Smooth muscle cell of trachea (primary cell): ENCODE measurements at places on chromosomes 5 and 9. TPM values are rescaled to one million over a fixed set of nuclear protein-coding genes. Genes with fewer than 3 reads are reported as not detected.

The SKIC3 gene
- 130 and 190 TPM in 2 replicates for total RNA-seq

The MTAP gene
- 30.5 and 33.7 TPM in 2 replicates for total RNA-seq

The HMCN2 gene
- under 0.01 and 0.17 TPM in 2 replicates for total RNA-seq

The GADD45G gene
- total RNA-seq: 3.1 TPM in 1 of 2 replicates, not detected in the other

The SHOC1 gene
- under 0.01 and 0.17 TPM in 2 replicates for total RNA-seq

The CDC20B gene
- under 0.01 TPM in 1 of 2 replicates, not detected in the other for total RNA-seq

The IL5 gene
- total RNA-seq: not detected in 2 replicates

The UGT3A1 gene
- not detected in 2 replicates for total RNA-seq

The SMIM23 gene
- not detected in 2 replicates for total RNA-seq

The GNPDA1 gene
- 81.4 and 172 TPM in 2 replicates for total RNA-seq

The MARCOL gene
- total RNA-seq: not detected in 2 replicates

The FSTL4 gene
- 0.17 TPM in 1 of 2 replicates, not detected in the other for total RNA-seq

The CER1 gene
- total RNA-seq: not detected in 2 replicates

The DMAC1 gene
- 7.9 and 9.2 TPM in 2 replicates for total RNA-seq

The DAPK1 gene
- 2.9 and 10.3 TPM in 2 replicates for total RNA-seq

The DOCK2 gene
- 3.1 and 12.2 TPM in 2 replicates for total RNA-seq

The SLC36A3 gene
- total RNA-seq: not detected in 2 replicates

The TTC16 gene
- 0.15 TPM in 1 of 2 replicates, not detected in the other for total RNA-seq

The GRM6 gene
- total RNA-seq: not detected in 2 replicates

The HMGXB3 gene
- 42.2 and 42.9 TPM in 2 replicates for total RNA-seq

The PCDHB6 gene
- 0.33 TPM in 1 of 2 replicates, not detected in the other for total RNA-seq

The C5 gene
- 5.1 and 8.9 TPM in 2 replicates for total RNA-seq

The GFI1B gene
- 0.17 TPM in 1 of 2 replicates, not detected in the other for total RNA-seq

The ADGRD2 gene
- not detected in 2 replicates for total RNA-seq

The CD14 gene
- total RNA-seq: 0.44 and 0.50 TPM in 2 replicates

The RMI1 gene
- total RNA-seq: 5.3 and 14.5 TPM in 2 replicates

The GCNT4 gene
- 1.6 and 2.3 TPM in 2 replicates for total RNA-seq

The GLRA1 gene
- total RNA-seq: not detected in 2 replicates

The PCDHA4 gene
- 0.29 and 0.33 TPM in 2 replicates for total RNA-seq

The CCL27 gene
- 0.15 and 0.17 TPM in 2 replicates for total RNA-seq

The ICE1 gene
- 26.0 and 26.2 TPM in 2 replicates for total RNA-seq

The SEPTIN8 gene
- 53.4 and 74.6 TPM in 2 replicates for total RNA-seq

The GRXCR2 gene
- total RNA-seq: not detected in 2 replicates

The FBXL7 gene
- total RNA-seq: 7.3 and 8.3 TPM in 2 replicates

The ARID3C gene
- total RNA-seq: not detected in 2 replicates

The OR1B1 gene
- not detected in 2 replicates for total RNA-seq

The STING1 gene
- total RNA-seq: 58.9 and 67.6 TPM in 2 replicates
